Activated T-cell treated with anti-CD3 and anti-CD28 coated beads for 1 hour (primary cell): ENCODE measurements at places on chromosomes 1 and 21.

DNA sequence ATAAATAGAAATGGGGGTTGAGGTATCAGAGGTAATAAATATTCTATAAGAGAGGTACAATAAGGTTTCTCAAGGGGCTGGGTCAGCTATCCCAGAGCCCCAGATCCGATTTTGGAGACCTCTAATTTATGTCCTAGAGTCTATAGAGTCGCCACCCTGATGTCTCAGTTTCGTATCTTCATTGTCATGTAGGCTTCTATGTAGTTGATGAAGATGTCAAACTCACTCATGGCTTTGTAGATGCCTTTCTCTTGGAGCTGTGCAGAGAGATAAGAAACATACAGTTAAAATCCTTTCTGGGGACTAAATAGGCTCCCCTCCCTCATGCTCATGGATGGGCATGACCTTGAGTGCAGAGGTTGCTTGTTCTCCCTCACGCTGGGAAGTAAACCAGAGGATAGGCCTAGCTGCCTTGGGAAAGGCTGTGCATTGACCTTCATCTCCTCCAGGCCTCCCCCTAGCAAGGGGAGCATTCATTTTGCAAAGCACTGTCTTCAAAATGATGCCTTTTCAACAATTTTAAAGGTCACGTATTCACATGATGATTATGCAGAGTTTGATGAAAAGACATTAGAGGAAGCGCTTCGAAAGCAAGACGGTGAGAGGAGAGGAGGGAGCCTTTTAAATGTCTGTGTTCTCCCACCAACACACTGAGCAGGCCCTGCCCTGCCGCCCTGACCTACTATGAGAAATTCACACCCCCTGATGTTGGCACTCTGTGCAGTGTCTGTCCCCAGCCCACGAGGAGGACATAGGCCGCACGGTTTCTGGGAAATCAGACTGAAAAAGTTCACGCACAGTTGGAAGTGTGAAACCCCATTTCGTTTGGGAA lies 1.9 kb upstream of the IL19 start:
- no peak for DNase-seq

- DNase-seq, result no peak
Observed at GRCh38 chr1:236520445-236521005, 3.3 kb upstream of the LGALS8 start.

- DNase-seq, result no peak
Observed at GRCh38 chr1:240905225-240905765, 293.3 kb upstream of the GREM2 start.

DNA sequence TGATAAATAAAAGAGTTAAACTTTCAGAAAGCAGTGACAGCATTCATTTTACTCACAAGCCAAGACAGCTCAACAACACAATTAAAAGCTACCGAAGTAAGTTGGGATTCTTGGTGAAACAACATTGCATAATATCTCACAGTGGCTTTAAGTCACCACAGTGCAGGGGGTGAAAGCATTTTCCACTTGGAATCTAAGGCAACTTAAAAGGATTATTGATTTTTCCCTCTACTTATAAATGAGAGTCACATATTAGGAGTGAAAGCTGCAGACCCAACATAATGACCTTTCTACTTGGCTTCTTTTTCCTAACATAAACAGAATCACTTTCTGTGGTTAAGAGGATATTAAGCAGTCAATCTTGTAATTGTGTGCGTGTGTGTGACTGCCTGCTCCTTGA lies 536.6 kb upstream of the CXADR start:
- no peak for DNase-seq

GRCh38 chr1:221604948-221605347 lies 136.9 kb downstream of the DUSP10 start:
- DNase-seq, result no peak

- no peak for DNase-seq
Observed at GRCh38 chr1:23567629-23567995, 8.3 kb upstream of the ID3 start.

GRCh38 chr1:114428083-114428754 lies 82.8 kb downstream of the TRIM33 start:
- no peak for DNase-seq

DNA sequence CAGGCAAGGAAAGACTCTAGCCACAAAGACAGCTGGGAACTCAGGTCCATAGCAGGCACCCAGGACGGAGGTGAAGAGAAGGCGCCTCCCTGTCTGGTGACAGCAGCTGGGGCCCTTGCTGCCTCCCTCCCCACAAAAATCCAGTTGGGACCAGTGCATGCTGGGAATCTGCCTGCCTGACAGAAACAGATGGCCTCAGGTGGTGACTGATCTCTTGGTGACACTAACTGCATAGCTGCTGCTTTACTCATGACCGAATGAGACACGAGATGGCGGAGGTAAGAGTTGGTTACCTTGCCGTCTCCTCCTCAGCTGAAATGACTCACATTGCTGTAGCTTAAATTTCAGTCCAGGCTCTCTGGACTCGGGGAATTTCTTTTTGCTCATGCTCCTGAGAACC lies 130.3 kb downstream of the FGGY start:
- no peak for DNase-seq

DNA sequence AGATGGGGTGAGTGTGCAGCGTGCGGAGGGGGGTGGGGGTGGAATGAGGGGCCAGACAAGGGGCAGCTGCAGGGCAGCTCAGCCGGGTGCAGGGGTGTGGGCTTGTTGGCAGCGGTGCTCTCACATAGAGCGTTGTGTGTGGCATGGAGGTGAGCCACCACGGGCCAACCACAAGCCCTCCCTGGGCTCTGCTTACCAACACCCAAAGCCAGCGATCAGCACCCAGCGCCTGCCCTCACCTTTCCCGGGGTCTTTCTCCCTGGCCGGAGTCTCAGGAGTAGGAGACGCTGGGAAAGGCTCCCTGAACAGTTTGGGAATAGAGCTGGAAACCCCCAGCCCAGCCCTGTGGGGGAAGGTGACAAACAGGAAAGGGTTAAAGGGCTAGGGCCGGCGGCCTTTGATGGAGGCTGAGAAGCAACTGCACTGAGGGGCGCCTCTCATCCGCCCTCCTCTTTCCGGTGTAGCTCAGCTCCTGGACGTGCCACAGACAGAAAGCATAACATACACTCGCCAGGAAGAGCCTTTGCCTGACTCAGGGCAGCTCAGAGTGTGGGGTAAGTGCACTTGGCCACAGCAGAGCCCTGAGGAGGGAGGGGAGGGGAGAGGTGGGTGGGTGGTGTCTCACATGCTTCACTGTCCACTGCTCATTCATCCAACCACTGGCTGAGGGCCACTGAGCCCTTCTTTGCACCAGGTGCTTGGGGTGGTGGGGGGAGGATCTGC lies 577 bp downstream of the IKBKE start:
- no peak for DNase-seq

DNA sequence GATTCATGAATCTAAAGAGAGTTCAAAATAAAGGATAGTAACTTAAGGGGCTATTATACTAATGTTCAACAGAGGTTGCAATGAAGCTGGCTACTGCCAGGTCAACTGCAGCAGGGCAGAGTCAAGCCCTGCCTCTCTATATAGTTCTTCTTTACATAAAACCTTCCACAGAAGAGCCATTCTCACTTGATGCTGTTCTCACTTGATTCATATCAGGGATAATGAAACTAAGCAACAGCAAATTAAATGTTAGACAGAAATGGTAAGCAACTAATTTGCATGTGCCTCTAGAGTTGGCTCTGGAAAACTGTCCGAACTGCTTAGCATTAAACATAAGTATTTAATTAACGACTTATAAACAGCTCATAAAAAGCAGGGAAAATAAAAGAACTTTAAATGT lies 17.4 kb downstream of the CCSAP start:
- no peak for DNase-seq

DNA sequence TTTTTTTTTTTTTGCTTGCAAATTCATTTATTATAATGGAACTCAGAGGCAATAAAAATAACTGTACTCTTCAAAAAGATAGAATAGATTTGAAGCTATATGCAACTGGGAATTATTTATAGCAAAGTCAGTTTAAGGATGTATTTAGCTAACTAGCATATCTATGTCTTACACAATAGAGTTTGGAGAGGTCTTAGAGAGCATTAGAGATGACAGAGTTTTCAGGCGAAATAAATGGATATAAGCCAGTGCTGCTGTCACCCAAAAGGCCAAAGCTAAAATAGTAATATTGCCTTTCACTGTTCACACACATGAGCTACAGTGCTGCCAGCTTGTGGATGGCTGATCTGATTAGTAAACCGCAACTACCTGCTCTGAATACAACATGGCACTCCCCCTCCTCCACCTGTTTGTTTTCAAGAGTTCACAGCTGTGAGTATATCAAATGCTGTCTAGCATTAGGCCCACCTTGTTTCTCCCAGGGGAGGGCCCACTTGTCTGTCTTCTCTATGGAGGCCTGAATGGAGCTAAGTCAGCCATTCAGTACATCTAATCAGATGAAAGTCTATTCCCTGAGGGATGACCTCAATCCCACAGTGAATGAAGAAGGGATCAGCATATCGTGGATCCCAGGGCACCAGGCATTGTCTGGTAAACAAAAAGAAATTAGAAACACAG lies 25.2 kb upstream of the SSX2IP start:
- no peak for DNase-seq

DNA sequence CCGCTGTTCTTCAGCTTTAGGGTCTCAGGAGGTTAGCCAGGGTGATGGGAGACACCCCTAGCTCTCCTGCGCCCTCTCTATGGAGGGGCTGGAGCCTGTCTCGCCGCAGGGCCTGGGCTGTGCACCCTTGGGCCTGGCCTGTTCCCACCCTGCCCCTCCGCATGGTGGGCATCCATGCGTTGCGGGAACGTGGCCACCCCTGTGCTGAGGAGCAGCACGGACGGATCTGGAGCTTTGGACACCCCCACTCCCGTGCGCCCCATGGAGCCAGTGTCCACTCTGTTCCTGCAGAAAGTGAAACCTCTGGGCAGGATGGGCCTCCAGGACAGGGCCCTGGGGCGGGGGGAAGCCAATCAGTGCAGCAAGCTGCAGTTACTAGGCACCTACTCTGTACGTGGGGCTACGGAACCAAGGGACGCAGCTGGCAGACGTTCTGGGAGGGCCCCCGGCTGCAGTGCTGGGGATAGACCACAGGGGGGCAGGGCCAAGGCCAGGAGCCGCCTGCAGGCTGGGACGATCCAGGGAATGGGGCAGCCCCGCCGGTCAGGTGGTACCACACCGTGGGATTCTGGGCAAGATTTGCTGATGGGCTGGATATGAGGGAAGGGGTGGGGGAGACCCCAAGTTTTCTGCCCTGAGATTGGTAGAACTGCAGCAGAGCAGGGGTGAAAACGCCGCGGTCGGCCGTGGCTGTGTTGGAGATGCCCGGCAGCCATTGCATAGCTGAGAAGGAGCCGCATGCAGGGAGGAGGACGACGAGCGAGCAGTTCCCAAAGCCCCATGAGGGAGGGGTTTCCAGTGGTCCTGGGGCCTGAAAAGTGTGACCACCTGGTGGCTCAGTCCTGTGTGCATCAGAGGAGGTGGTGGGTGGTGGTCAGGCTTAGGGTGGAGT lies 43.3 kb downstream of the TP73 start:
- peak; percentile 23 for DNase-seq

GRCh38 chr1:151265446-151266236 lies 11.1 kb downstream of the PSMD4 start:
- no peak for DNase-seq

DNA sequence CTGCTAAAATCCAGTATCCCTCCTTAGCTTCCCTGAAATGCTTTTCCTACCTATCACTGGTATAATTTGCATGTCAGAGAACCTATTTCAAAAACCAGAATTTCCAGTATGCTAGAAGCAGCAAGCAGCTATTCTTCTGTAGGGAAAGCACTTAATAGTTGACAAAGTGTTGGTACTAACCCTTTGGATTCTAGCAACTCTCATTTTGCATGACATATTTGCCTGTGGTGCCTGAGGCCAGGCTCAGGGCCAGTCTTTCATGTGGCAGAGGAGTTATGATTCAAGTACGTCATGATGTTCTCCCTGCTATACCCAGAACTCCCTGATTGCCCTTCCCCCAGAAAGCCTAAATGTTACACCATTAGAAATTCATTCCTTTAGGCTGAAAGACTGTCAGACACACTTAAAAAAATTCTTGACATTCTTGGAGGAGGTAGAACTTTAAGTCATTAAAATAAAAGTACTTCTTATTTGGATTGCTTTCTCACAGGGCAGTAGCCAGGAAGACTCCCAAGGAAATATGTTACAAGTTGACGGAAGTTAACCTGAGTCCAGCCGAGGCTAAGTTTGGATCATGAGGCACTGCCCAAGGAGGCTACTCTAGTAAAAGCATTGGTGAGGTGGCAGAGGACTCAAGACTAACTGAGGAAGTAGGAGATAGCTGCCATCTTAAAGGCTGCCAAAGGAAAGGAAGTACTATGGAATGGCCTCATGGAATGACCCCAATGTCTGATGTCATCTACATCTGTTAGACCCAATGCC lies 298.4 kb upstream of the SPAG17 start:
- no peak for DNase-seq

DNA sequence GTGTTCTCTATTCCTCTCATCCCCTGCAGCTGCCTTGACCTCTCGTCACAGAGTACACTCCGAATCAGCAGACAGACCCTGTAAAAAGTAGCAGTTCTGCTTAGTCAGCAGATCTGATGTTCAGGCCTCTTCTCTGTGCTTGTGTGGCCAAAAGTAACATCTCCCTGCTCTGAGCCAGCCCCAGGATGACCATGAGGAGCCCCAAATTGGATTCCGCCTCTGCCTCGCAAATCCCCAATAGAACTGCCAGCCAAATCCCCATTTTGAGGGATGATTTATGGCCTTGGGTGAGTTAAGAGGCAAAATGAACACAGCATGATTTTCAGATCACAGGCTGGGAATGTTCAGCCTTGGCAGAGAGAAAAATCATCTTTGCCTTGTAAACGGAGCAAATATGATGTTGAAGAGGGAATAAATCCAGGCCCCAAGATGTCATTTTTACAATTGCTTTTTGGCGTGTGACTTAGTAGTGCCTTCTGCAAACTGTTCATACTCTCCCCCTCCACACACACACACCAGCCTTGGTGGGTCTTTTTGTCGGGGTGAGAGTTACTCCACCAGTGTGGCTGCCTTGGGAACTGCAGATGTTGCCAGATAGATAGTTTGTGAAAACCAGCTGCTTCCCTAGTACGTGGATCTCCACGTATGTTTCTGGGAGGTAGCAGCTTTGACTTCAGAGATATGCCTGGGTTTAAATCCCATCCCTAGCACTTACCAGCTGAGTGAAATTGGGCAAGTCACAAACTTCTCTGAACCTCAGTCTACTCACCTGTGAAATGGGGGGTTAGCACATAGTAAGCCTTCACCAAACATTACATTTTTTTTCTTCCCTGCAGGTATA lies 77.8 kb downstream of the MAN1C1 start:
- DNase-seq, result no peak

DNA sequence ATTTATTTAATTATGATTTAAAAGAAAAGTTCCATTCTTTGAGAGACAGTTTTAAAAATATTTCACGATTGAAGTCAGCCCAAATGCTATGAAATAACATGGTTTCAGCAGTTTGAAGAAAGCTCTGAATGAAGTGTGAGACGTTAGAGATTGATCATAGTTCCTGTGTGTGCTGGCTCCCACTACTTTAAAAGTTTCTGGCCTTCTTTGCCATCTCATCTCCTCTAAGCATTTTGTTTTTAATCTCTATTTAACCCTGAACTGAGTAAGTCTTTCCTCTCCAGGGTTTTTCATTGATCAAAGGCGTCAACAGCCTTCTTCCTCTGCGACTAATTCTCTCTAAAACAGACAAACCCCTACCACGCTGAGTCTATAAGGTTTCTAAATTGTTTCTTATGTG lies 225.3 kb upstream of the B3GALT2 start:
- no peak for DNase-seq

- DNase-seq, result no peak
Observed at GRCh38 chr1:183126528-183126927, 59.5 kb upstream of the LAMC2 start.
